ENCODE measurements at places on chromosomes 5 and 9.
A peak's percentile ranks its signal among the peaks of the same experiment; 100 is the strongest.

- DNase-seq, result no peak
Observed at GRCh38 chr9:27108981-27109541, at the start of gene TEK. TSS of gene TEK (plus strand) at chr9:27109225. CDS start at chr9:27109591, 366 bp downstream.

DNA sequence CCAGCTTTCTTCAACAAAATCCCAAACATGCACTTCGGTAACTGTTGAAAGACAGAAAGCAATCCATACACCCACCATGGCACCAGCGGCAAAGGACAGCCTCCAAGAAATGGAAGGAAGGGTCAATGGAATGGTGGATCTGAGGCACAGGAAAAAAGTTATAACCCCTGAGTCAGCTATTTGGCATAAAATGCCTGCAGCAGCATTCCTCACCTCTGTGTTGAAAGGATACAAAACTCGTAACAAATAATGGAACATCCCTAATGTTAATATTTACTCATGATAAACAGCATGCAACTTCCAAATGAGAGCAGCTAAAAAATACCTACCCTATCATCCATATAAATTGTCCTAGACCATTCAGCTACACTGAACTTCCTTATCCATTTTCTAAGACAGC lies 9.4 kb downstream of the FBXW11 start:
- DNase-seq, result no peak

- DNase-seq, result no peak
Observed at GRCh38 chr5:74576941-74577456, 63.5 kb downstream of the ENC1 start.

DNA sequence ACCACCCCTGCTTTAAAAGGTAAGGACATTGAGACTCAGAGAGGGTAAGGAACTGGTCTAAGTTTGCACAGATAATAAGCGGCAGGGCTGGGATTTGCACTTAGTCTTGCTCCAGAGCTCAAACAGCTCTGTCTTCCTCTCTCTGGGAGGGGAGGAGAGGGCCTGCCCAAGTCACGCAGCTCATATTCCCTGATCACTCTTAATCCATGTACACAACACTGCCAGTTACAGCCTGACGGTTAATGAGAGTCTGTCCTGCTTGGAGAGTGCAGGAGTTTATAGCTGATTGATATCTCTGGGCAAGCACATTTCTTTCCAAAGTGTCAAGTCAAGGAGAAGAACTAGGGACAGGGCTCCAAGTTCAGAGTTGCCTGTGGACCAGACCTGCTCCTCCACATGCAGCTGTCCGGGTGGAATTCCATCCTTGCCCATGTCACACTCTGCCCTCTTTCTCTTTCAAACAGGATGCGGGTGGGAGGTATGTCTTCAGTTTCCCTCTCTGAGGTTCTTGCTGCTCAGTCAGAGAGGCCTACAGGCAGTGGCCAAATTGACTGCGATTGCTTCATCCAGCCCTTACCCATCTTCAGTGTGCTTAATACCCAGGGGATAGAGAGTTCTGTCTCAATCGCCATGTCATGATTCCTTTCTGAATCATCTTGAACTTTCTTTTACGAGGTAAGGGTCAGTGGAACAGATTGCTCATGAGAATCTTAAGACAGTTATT lies 54.5 kb downstream of the GALNT12 start:
- no peak for DNase-seq

GRCh38 chr5:113505181-113505580 lies 8.3 kb upstream of the YTHDC2 start:
- DNase-seq, result no peak

GRCh38 chr9:126150411-126151030 lies 176.1 kb upstream of the MVB12B start:
- no peak for DNase-seq

DNA sequence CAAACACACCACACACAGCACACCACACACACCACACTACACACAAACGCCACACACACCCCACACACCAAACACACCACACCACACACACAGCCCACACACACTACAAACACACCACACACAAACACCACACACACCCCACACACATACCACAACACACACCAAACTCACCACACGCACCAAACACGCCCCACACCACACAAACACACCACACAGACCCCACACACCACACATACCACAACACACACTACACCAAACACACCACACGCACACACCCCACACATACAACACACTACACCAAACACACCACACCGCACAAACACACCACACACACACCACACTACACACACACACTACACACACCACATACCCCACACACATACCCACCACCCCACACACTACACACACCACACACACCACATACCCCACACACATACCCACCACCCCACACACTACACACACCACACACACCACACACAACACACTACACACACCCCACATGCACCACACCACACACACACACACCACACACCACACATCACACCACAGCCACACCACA lies 151.2 kb downstream of the ERCC6L2 start:
- no peak for DNase-seq

DNA sequence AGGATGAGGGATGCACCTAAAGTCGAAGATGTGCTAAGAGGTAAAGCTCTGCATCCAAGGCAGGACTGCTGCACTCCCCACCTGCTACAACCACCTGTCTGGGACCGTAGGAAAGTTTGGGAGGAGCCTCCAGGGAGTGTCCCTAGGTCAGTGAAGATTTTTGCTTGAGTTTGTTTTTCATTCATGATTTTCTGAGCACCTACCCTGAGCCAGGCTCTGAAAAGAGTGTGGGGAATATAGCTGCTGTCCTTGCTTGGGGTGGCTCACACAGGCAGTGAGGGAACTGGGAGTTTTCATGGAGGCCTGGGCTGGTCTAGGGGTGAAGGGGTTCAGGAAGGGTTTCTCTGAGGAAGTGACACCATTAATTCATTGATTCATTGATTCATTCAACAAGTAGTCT lies 48.9 kb downstream of the SAR1B start:
- no peak for DNase-seq

DNA sequence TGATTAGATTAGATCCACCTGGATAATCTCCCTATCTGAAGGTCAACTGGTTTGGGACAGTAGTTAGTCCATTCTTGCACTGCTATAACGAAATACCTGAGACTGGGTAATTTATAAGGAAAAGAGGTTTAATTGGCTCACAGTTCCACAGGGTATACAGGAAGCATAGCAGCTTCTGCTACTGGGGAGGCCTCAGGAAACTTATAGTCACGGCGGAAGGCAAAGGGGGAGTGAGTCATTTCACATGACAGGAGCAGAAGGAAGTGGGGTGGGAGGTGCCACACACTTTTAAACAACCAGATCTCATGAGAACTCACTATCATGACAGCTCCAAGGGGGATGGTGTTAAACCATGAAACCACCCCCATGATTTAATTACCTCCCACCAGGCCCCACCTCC lies 9.9 kb downstream of the C9orf40 start:
- DNase-seq, result no peak

DNA sequence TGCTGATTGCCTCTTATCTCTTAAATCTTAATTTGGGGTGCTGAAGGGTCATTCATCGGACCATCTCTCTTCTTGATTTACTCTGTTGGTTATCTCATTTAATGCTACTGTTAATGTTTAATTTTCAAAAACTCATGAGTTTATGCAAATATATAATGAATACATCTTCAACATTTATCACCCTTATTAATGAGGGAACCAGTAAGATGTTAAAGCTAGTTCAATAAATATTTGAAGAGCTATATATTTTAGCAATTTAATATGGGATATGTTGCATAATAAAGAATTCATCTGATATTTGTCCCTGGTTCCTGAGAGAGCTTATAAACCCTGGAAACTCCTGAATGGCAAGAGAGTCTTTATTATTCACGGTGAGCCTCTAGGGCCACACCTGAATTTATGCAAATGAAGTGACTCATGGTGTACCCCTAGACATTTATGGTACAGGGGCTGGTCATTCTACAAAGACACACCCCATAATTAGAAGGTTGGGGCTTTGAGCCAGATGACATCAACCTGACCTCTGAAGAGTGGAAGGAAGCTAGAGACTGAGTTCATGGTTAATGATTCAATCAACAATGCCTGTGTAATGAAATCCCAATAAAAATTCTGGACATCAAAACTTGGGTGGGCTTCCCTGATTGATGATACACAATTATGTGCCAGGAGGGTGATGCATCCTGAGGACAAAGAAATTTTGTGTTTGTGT lies 339.5 kb upstream of the ZNF608 start:
- no peak for DNase-seq

GRCh38 chr5:9534881-9535517 lies 10.9 kb downstream of the SEMA5A start:
- no peak for DNase-seq

- no peak for DNase-seq
Observed at GRCh38 chr9:96222132-96222531, 79.8 kb downstream of the HSD17B3 start.

DNA sequence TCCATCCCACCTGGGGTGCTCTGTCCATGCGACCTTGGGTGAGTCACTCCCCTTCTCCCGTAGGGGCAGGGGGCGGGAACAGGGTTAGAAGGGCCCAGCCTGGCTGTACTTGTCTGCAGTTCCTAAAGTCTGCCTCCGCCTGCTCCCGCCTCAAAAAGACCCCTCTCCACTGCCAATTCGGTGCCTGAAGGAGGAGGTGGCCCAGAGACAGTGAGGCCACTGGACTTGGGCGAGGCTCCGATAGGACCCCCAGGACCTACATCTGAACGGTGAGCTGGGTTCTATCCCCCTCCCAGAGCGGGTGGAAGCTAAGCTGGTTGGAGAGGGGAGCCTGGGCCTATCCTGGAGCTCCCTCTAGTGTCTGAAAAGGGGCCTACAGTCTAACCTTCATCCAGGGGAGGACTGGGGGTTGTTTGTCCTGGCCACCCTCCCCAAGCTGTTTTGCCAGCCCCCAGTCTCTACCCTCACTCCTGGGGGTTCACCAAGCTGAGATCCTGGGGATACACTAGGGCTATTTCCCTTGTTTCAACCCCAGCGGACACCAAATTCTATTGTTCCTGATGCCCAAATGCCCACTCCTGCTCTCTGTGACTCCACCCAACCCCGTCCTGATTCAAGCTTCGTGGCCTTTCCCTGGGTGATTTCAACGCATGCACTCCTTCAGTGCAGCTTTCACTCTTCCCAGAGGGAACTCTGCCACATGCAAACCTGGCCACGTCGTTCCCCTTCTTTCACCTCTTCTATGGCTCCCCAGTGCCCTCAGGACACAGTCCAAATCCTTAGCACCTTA lies 6.1 kb upstream of the CRB2 start:
- DNase-seq, result peak; percentile 53

- DNase-seq, result no peak
Observed at GRCh38 chr5:73740274-73740790, 114.3 kb downstream of the ARHGEF28 start.

GRCh38 chr9:16918920-16919319 lies 48.5 kb upstream of the BNC2 start:
- no peak for DNase-seq

DNA sequence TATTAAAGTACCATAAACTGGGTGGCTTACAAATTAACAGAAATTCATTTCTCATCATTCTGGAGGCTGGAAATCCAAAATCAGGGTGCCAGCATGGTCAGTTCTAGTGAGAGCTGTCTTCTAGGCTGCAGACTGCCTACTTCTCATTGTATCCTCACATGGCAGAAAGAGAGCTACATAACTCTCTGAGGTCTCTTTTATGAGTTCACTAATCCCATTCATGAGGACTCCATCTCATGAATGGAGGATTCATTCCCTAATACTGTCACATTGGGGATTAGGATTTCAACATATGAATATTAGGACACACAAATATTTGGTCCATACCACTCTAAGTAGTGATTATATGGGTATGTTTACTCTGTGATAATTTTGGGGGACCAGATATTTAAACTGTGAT lies 84.0 kb downstream of the ERP44 start:
- no peak for DNase-seq

DNA sequence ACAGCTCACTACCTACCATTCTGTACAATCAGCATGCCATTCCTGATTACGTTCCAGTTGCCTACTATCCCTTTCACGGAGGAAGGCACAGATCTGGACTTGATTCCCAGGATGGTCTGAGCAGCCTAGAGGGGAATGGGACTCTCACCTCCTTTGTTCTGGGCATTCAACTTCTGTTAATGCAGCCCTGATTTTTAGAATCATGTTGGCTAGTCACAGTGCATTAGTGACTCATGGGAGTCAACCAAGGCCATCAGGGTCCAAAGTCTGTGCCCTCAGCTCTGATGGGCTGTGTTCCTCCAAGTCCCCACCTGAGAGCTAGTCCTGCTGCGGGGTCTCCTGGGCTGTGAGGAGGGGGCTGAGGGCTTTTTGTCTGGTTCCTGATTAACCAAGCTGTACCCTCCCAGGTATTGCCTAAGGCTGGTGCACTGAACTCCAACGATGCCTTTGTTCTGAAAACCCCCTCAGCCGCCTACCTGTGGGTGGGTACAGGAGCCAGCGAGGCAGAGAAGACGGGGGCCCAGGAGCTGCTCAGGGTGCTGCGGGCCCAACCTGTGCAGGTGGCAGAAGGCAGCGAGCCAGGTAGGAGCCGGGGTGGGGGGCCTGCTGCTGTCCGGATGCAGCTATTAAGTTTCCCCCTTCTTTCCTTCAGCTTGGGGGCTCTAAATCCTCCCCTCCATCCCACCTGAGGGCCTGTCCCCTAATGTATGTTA lies 43.0 kb downstream of the STOM start:
- no peak for DNase-seq

DNA sequence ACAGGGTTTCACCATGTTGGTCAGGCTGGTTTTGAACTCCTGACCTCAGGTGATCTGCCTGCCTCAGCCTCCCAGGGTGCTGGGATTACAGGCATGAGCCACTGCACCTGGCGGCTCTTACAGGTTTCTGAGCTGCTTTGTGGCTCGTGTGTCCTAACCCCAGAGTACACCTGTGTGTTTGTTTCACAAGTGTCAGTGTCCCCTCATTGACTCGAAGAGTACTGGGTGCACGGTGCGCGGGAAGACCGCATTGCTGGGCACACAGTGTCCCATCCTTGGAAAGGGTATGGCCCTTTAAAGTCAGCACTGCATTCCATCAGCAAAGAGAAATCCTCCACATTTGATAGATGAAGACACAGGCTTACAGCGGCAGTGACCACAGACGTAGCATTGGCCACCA lies 23.8 kb downstream of the NDST1 start:
- no peak for DNase-seq

- no peak for DNase-seq
Observed at GRCh38 chr5:140075371-140075770, 32.3 kb upstream of the NRG2 start.

All from midbrain (tissue), 1 donor.